ENCODE measurements at places on chromosomes 1 and 21. TPM values are rescaled to one million over a fixed set of nuclear protein-coding genes. Genes with fewer than 3 reads are reported as not detected.

Gene TMEM52
- 0.87 TPM for total RNA-seq

Gene ELF3
- not detected for total RNA-seq

Gene CADM3
- total RNA-seq: not detected

Gene CRP
- total RNA-seq: not detected

Gene TNFRSF4
- total RNA-seq: not detected

Gene ZNF691
- total RNA-seq: 7.3 TPM

Gene BMP8B
- total RNA-seq: 0.08 TPM

Gene MFSD2A
- total RNA-seq: 13.8 TPM

- DNase-seq: no peak
Measured at GRCh38 chr1:183588827-183589226, 1.4 kb downstream of the NCF2 start.

GRCh38 chr1:167762061-167762746 lies 40.4 kb downstream of the MPZL1 start:
- no peak for DNase-seq

GRCh38 chr1:51877434-51878307 lies 856 bp downstream of the NRDC start:
- peak; percentile 45 for DNase-seq

GRCh38 chr1:24544239-24544638 lies 11.6 kb upstream of the NCMAP start:
- no peak for DNase-seq

- DNase-seq: no peak
Measured at GRCh38 chr1:25744140-25744581, 55.8 kb upstream of the SELENON start.

GRCh38 chr1:19070197-19070651 lies 113.7 kb upstream of the IFFO2 start:
- no peak for DNase-seq

- no peak for DNase-seq
Measured at GRCh38 chr21:33691945-33692603, 49.8 kb downstream of the ITSN1 start.

DNA sequence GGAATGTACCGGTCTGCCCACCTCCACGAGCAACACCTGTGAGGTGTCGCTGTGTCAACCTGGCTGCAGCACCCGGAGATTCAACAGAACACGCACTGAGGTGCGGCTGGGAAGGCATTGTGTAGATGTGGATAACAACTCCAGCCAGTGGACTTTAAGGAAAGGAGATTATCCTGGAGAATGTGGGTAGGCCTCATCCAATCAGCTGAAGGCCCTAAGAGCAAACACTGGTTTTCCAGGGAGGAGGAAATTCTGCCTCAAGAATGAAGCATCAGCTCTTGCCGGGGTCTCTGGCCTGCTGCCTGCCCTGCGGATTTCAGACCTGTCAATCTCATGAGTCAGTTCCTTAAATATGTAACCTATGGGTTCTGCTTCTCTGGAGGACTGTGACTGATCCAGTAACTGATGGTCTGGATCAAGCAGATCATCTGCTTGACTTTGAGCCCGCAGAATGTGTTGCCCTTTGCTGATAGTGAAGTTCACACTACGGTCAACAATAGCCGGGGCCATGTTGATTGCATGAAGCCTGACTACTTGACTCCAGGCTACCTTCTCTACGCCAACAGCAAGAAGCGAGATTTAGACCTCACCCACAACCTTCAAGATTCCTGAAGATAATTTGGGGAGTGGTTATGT lies 15.9 kb upstream of the PRDM15 start:
- peak; percentile 11 for DNase-seq

DNA sequence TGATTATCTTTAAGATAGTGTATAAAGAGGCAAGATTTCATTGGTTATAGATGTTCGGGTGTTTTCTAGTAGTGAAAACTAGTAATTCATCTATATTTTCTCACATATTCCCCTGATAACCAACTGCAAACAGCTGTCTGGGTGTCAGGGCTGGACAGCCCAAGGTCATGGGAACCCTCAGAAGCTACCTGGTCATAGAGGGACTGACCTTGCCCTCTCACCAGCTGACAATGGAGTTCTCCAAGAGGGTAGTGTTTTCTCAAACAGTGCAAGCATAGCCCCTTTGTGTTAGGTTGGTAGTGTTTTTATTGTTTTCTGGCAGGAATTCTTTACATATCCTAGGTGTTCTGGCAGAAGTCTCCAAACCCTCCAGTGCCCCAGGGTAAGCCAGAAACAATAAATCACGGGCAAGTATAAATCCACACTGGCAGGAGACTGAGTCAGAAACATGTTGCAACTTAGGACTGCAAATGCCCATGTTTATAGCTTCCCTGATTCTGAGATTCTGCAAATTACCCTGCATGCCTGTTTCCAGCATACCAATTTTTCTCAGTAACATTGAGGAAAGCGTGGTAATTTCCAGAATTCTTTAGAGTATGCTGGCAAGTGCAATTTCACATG lies 82.8 kb upstream of the ATP1A1 start:
- DNase-seq: peak; percentile 30

DNA sequence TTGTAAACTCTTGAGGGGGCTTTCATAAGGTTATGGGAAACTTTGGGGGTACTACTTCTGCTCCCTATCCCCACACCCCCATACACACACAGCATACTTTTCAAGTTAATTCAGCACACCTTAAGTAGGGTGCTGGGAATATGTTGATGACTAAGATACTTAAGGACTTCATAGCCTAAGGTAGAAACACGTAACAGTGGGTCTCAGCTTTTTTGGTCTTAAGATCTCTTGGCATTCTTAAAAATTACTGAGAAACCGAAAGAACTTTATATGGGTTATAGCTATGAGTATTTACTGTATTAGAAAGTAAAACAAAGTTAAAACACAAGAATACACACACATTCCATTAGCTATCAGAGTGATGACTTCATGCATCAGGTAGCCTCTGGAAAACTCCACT lies 2.1 kb downstream of the OTUD3 start:
- no peak for DNase-seq

- DNase-seq: no peak
Measured at GRCh38 chr21:32800056-32800455, 28.5 kb upstream of the PAXBP1 start.

GRCh38 chr21:42443181-42443785 lies 39.6 kb downstream of the UBASH3A start:
- no peak for DNase-seq

DNA sequence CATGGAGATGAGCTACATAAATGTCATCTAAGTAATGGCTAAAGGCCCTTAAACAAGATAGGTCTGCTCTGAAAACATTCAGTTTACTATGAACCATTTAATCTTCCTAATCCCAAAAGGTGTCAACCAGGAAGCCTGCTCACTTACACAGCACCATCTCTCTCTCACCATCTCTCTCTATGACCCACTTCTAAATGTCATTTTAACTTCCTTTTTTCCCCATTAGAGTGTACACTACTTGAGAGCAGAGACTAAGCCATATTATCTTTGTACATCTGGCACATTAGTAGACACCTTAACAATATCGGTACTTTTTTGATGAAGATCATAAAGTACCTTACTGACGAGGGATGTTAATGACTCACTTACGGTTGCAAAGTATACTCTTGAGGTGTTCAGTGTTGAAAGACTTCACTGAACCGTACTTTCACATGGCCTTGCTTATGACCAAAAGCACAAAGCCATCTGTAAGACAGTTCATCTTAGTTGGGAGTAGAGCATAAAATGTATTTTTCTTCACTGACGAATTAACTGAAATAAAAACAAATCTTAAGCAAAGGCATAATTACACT lies 25.4 kb downstream of the FBXO42 start:
- no peak for DNase-seq

DNA sequence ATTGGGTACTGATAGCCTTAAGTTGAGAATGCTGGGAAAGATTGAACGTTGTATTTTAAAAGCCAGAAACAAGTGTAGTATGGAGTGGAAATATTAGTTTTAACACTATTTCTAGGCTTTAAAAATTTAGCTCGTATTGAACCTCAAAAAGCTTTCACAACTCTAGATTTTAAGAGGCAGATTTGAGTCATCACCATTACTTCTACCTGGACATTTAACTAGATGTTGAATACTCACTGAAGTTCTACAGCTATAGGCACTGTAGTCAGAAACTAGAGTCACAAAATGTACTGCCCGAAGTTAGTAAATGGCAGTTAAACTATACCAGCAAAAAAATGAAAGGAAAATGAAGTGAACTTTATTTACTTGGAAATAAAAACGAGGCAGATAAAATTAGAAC lies 96.5 kb downstream of the NEK7 start:
- no peak for DNase-seq

DNA sequence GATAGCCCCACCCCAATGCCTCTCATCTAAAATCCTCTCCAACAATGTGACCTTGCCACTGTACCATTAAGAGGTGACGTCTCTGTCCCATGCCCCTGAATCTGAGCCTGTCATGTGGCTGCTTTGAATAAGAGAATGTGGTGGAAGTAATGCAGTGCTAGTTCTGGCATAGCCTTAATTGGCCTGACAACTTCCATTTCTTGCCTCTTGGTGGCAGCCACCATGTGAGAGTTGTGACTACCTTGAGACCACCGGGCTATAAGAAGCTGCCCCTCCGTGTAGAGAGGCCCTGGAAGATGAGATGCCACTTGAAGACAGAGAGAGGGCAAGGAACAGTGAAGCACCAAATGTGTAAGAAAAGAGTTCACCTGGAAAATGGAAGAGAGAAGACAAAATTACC lies 95.4 kb downstream of the POFUT2 start:
- DNase-seq: no peak

- no peak for DNase-seq
Measured at GRCh38 chr1:35577071-35577998, 4.2 kb downstream of the TFAP2E start.

DNA sequence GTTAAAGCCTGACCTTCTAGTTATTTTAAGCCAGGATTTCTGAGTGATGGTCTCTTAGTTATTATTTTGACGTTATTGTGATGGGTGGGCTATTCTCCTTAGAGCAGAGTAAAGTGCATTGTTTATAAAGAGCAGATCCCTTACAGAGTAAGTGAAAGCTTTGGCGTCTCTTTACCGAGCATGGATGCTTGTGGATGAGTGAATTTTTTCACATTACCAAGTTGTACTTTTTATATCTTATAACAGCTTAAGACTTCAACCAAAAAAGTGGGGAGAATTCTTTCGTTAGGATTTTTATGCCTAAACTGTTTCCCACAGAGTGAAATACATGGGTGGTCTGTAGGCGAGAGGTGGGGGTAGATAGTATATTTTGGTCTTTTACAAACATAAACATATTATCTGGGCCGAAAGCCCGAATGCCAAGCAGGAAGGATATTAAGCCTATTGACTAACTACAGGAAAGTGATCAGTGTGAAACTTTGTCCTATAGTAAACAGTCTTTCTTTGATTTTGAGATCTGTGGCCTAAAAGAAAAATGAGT lies 279.1 kb upstream of the C1orf105 start:
- DNase-seq: no peak

DNA sequence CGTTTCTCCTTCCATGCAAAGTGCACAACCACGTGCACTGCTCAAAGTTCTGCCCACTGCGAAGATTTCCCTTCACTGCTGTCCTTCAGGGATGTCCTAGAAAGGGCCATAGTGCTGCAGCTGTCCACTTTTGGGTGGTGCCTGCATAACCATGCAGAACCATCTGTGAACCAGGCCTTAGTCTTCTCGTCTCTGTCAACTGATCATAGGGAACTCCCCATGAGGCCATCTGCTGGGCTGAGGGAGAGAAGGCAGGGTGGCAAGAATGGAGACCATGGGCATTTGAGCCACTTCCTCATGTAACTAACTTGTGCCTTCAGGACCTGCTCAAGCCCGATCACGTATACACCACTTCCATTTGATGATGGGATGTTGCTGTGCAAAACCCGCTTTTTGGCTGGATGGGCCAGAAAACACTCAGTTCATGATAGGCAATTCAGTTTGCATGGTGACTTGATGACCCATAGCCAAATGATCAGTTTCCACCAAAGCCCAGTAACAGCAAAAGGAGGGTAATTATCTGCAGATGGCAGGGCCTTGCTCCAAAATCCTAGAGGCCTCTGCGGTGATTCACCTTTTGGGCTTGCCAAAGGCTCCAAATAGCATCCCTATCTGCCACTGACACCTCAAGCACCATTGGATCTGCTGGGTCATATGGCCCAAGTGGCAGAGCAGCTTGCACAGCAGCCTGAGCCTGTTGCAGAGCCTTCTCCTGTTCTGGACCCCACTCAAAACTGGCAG lies 9.5 kb downstream of the ST6GALNAC5 start:
- DNase-seq: no peak

DNA sequence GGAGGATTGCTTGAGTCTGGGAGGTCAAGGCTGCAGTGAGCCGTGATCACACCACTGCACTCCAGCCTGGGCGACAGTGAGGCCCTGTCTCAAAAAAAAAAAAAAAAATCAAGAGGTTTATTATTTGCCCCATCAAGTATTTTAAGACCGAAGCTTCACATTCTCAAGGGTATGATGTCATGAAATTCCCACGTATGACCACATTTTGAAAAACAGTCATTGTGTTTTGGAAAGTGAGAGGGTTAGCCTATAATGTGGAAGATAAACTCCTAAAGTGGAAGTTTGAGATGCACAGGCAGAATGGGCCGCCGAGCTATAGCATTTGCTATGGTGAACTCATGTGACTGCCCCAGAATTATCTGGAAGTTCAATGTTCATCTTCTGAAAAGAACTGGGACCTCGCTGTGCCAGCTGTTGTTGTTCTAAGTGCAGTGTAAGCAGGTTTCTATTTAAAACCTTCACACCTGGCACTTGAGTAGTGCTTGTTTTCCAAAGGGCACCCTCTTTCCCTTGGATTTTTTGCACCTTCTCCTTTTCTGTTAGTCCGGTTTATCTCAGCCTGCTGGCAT lies 96.9 kb upstream of the SLC25A33 start:
- DNase-seq: peak; percentile 59

Data from SJSA1 (cell line).